ENCODE measurements at places on chromosomes 3 and 15.

- DNase-seq = no peak
Observed at GRCh38 chr3:141312354-141313092, 55.8 kb upstream of the ZBTB38 start.

DNA sequence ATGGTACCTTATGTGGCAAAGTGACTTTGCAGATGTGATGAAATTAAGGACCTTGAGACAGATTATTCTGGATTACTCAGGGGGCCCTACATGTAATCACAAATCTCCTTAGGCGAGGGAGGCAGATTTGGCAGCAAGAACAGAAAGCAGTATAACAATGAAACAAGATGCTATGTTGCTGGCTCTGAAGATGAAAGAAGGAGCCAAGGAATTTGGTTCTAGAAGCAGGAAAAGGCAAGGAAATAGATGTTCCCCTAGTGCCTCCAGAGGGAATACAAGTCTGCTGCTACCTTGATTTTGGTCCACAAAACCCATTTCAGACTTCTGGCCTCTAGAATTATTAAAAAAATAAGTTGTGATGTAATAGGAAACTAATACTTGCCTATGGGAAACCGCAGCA is 64.5 kb downstream of the PIK3R4 start:
- DNase-seq = no peak

DNA sequence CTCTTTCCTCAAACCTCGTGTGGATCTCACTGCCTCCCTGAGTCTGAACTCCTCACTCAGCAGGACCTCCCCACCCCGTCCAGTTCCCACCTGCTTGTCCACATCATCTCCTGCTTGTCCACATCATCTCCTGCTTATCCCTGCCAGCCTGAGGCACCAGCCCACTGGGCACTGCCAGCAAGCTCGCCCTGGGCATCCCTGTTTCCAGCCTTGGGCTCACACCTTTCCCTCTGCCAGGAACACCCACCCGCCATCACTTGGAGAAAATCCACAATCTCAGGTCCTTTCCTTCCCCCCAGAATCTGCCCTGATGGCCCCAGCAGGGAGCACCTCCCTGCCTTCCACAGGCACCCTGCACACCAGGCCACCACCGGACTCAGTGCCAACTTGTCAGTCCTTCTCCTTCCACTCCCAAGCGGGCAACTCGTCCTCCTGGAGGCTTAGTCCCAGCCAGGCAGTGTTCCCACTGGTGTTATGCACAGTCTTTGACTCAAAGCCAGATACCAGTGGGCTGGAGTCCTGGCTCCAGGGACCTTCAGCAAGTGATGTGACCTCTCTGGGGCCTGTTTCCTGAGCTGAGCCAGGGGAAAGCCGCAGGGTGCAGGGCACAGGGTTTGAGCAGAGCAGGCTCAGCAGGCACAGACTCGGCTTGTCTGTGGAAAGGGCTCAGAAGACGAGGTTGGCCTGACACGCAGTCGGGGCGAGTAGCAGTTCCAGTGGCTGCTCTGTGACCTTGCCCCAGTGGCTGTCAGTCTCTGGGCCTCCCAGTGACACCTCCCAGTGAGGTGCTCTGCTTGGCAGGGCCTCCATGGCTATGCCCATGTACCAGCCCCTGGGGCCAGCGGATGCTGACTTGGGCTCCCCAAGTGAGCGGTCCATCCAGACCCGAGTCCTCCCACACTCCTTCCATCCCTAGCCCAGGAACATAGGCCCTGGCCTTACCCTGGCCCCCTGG is 9.5 kb upstream of the MESP2 start:
- no peak for DNase-seq

DNA sequence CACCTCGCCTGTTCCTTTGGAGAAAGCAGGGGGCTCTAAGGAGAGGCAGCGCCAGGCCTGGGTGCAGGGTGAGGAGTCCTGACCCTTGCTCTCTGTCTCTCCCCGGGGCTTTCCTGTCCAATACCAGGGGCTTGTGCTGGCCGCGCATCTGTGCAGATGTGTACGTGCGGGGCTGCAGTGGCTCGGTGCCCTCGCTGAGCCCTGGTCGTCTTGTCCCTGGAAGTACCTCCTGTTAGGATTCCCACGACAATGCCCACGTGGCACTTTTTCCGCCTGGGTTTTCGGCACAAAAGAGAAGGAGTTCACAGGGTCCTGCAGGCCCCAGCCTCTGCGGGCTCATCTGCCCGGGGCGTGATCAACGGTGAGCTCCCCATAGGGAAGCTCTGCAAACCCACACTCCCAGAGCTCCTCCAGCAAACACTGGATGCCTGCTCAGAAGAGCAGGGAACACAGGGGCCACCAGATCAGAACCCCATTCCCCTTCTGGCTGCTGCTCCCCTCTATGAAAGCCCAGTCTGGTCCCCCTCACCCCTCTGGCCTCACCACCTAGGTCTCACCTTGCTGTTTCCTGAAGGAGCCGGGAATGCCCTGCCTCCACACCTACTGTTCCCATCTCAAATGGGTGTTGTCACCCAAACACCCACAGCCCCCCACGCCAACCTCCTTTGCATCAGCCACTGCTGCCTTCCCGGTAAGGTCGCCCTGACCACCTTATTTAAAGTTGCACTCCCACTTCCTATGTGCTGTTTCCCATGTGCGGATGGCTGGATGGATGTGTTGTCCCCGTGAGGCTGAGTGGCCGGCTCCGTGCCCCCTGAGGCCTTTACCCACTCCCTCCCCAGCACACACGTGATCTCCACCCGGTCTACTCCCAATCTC is 62.6 kb upstream of the PRR20G start:
- no peak for DNase-seq

GRCh38 chr15:101103598-101103997 is 148.2 kb downstream of the CHSY1 start:
- DNase-seq = no peak
